ENCODE measurements at places on chromosomes 13 and 19. TPM values are rescaled to one million over a fixed set of nuclear protein-coding genes. Genes with fewer than 3 reads are reported as not detected.

GRCh38 chr19:29421196-29421545, 104.6 kb upstream of the VSTM2B start:
- H3K4me1 ChIP-seq, result no peaks in the 10 kb centered on the region
- H3K27me3 ChIP-seq, result peaks cover 3% of the 10 kb centered on the region
- H3K4me3 ChIP-seq, result no peak overlapping the region
- DNase-seq, result no peak
- H3K27ac ChIP-seq, result no peak overlapping the region

GRCh38 chr13:90760639-90761038, 586.8 kb upstream of the MIR17HG start:
- no peaks in the 10 kb centered on the region for H3K27me3 ChIP-seq
- no peaks in the 10 kb centered on the region for H3K36me3 ChIP-seq
- H3K4me1 ChIP-seq, result no peaks in the 10 kb centered on the region
- no peak overlapping the region for H3K4me3 ChIP-seq
- H3K27ac ChIP-seq, result no peak overlapping the region
- DNase-seq, result no peak

The TMEM221 gene
- total RNA-seq, result not detected

DNA sequence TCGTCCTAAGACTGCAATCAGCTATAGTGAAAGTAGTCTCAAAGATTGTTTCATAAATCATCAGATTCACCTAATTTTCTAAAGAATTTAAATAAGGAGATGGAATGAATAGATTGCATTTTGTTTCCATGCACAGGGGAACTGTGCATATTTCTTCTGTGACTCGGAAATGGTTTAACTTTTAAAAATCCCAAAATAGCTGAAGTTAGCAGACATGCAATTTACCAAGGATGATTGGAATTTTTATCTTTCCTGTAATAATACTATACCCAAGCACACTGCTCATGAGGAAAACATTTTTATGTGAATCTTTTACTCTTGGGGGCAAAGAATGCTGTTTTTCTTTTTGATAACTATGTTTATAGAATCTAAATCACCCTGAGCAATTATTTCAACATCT, 15.0 kb upstream of the LMO7 start:
- DNase-seq, result no peak
- no peaks in the 10 kb centered on the region for H3K27me3 ChIP-seq
- H3K4me3 ChIP-seq, result no peak overlapping the region
- no peaks in the 10 kb centered on the region for H3K4me1 ChIP-seq

GRCh38 chr13:99830931-99831330, 140.6 kb downstream of the ZIC5 start:
- DNase-seq, result no peak
- no peaks in the 10 kb centered on the region for H3K4me1 ChIP-seq
- H3K27ac ChIP-seq, result no peak overlapping the region
- H3K27me3 ChIP-seq, result no peaks in the 10 kb centered on the region
- no peak overlapping the region for H3K4me3 ChIP-seq

The NCAN gene
- not detected for total RNA-seq

GRCh38 chr13:49443357-49443703, 534 bp downstream of the CAB39L start:
- H3K4me1 ChIP-seq, result peaks cover 33% of the 10 kb centered on the region
- H3K4me3 ChIP-seq, result peak overlapping the region; percentile 77

The ADM5 gene
- 2.1 TPM for total RNA-seq

DNA sequence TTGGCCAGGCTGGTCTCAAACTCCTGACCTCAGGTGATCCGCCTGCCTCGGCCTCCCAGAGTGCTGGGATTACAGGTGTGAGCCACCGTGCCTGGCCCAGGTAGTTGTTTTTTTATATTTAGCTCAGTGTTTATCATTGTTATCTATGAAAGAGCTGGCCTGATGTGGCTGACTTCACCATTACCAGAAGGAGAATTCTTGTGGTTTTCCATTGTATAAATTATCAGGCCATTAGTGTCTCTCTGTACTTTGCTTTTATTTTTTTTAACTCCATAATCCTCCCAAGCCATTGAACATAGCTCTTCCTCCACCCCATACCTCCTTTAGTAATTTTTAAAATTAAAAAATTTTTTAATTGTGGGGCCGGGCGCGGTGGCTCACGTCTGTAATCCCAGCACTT, 24.2 kb downstream of the CERS4 start:
- no peaks in the 10 kb centered on the region for H3K36me3 ChIP-seq
- no peaks in the 10 kb centered on the region for H3K4me1 ChIP-seq
- DNase-seq, result no peak

DNA sequence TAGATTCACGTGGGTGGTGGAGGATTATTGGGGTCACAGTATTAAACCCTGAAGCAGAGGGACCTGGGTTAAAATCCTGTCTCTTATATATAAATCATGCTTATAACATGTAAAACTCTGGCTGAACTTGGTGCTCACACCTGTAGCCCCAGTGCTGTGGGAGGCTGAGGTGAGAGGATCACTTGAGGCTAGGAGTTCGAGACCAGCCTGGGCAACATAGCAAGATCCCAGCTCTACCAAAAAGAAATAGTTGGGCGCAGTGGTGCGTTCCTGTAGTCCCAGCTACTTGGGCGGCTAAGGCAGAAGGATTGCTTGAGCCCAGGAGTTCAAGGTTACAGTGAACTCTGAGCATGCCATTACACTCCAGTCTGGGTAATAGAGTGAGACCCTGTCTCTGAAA, 2.4 kb downstream of the ZNF805 start:
- peaks cover 42% of the 10 kb centered on the region for H3K36me3 ChIP-seq
- peaks cover 20% of the 10 kb centered on the region for H3K4me1 ChIP-seq
- H3K27ac ChIP-seq, result no peak overlapping the region
- no peak for DNase-seq
- no peaks in the 10 kb centered on the region for H3K27me3 ChIP-seq
- no peak overlapping the region for H3K4me3 ChIP-seq

DNA sequence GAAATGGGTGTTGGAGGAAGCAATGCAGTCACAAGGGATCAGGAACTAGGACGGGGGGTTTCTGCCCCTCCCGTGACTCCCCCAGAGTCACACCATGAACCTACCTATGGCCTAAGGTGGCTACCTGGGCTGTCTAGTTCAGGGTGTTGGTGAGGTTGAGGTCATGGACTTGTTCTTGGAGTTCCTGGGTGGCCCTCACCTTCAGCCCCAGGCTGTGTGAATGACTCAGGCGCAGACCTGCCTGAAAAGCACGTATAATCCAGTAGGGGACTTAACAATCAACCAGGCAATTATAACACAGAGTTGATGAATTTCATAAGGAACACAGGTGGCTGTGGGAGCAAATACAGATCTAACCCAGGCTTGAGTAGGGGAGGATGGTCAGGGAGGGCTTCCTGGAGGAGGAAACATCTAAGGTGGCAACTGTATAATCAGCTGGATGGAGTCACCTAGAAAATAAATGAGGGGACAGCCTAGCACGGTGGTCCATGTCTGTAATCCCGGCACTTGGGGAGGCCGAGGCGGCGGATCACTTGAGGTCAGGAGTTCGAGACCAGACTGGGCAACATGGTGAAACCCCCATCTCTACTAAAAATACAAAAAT, 25.6 kb upstream of the ADGRE1 start:
- no peak overlapping the region for H3K4me3 ChIP-seq
- no peak for DNase-seq

GRCh38 chr19:10333758-10334587, 644 bp upstream of the RAVER1 start:
- no peaks in the 10 kb centered on the region for H3K27me3 ChIP-seq
- peaks cover 19% of the 10 kb centered on the region for H3K36me3 ChIP-seq
- H3K27ac ChIP-seq, result peak overlapping the region; percentile 88
- no peak for DNase-seq
- H3K4me1 ChIP-seq, result peaks cover 29% of the 10 kb centered on the region

DNA sequence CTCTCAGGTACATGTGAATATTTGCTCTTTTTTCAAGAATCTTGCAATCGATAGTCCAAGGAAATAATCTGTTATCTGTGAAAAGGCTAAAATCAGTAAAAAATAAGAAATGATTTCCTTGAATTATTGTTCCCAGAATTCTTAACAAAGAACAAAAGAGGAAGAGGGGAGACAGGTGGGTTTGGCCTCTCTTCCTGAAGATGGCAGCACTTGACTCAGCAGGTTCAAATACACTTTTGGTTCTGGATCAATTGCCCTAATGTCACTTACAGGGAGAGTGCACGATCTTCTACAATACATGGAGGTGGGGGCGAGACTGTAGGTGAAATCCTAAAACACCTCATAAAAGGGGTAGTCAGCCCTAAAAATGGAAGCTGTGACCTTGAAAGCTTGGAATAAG, 358.7 kb downstream of the IRS2 start:
- no peaks in the 10 kb centered on the region for H3K36me3 ChIP-seq
- no peaks in the 10 kb centered on the region for H3K27me3 ChIP-seq
- no peak for DNase-seq

DNA sequence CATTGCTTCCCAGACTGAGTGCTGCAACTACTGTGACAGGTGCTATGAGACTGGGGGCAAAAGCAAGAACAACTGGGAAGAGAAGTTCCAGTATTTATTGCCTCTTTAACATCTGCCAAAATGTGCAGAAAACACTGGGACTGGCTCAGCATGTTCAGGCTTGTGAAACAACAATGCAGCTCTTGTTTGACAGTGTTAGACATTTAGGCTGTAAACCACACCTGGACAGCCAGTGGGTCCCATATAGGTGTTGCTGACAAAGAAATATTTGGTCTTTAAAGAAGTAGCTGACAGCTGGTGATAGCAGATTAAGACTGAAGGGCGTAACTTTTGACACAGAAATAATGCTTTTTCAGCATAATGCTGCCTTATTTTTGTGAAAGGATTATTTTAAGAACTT, 88.1 kb downstream of the STOML3 start:
- DNase-seq, result no peak
- no peak overlapping the region for H3K27ac ChIP-seq
- H3K4me3 ChIP-seq, result no peak overlapping the region
- H3K36me3 ChIP-seq, result no peaks in the 10 kb centered on the region

The CEACAM7 gene
- not detected for total RNA-seq

The LSM7 gene
- total RNA-seq, result 58.2 TPM

- H3K36me3 ChIP-seq, result no peaks in the 10 kb centered on the region
- H3K27me3 ChIP-seq, result no peaks in the 10 kb centered on the region
- H3K4me3 ChIP-seq, result no peak overlapping the region
- H3K27ac ChIP-seq, result no peak overlapping the region
- DNase-seq, result no peak
These were observed 290.1 kb downstream of the FOXO1 start for GRCh38 chr13:40376296-40376849.

DNA sequence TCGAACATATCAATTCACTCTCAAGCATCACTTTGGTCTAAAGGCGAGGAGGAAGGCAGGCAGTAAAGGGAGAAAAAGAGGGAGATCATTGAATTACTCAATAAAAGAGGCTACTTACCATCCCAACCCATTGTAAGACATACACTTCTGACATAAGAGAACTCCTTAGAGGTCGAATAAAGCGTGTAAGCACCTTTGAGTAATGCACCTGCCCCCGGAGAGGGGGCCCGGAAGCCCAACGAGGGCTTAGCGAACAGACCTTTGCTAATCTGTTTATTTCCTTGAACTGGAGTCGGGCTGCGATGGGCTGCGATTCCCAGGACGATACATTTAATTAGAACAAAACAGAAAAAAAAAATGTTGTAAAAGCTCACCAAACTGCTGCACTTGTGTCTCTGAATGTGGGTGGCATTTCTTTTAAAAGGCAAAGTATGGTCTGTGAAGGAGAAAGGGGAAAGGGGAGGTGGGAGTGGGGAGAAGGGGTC, 3.0 kb downstream of the ZC3H4 start:
- H3K27ac ChIP-seq, result peak overlapping the region; percentile 100
- peaks cover under 1% of the 10 kb centered on the region for H3K36me3 ChIP-seq
- DNase-seq, result no peak
- H3K27me3 ChIP-seq, result no peaks in the 10 kb centered on the region
- H3K4me1 ChIP-seq, result peaks cover 59% of the 10 kb centered on the region

DNA sequence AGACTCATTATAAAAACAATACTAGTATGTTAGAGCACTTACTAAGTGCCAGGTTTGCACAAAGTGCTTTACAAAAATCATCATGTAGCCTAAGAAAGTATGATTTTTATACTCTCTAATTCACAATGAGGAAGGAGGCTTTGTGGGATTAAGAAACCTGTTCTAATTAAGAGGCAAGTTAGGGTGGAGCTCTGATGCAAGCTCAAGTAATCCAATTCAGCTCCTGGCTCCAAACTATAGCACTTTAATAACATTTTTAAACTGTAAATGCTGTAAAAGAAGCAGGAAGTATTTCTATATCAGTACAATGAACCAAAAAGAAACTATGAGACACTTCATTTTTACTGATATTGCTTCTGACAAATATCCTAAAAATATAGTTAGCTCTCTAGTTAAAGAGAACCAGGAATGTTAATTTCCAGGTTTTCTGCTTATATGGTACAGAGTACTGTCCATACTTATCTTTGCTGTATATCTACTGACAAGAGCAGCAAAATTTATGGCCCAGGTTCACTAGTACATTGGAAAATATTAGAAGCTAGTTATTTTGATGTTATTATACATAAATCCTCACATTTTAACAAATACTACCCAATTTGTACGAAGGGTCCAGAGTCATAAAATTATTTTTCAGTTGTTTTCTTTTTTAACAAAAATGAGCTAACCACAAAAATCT, 482.0 kb downstream of the DIAPH3 start:
- H3K36me3 ChIP-seq, result no peaks in the 10 kb centered on the region
- H3K27me3 ChIP-seq, result no peaks in the 10 kb centered on the region
- DNase-seq, result no peak
- no peaks in the 10 kb centered on the region for H3K4me1 ChIP-seq
- H3K27ac ChIP-seq, result no peak overlapping the region

The PRTN3 gene
- not detected for total RNA-seq

- H3K36me3 ChIP-seq, result no peaks in the 10 kb centered on the region
- H3K27me3 ChIP-seq, result no peaks in the 10 kb centered on the region
- no peak for DNase-seq
- no peaks in the 10 kb centered on the region for H3K4me1 ChIP-seq
These were observed 46.8 kb downstream of the KLF12 start for GRCh38 chr13:74087357-74087756.

GRCh38 chr13:74131227-74131626, 3.0 kb downstream of the KLF12 start:
- no peaks in the 10 kb centered on the region for H3K36me3 ChIP-seq
- H3K4me3 ChIP-seq, result no peak overlapping the region
- H3K27ac ChIP-seq, result no peak overlapping the region
- H3K27me3 ChIP-seq, result peaks cover 3% of the 10 kb centered on the region
- peaks cover 22% of the 10 kb centered on the region for H3K4me1 ChIP-seq

DNA sequence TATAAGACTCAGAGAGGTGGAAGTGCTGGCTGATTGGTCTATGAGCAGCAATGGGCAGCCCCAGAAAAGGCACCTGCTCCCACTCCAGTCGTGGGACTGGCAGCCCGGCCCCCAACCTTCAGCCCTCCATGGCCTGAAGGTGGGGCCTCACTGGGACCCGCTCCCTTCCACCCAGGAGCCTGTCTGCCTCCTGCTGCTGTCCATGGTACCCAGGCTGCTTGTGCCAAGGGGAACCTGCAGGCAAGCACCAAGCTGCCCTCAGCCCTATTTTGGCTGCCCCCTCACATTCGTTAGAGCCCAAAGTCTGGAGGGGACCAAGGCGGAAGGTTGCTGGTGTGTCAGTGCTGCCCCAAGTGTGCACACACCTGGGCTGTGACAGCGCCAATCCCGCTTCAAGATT, 2304.9 kb downstream of the PCDH9 start:
- no peak overlapping the region for H3K4me3 ChIP-seq
- no peaks in the 10 kb centered on the region for H3K4me1 ChIP-seq
- no peak for DNase-seq

- peak; percentile 25 for DNase-seq
- peaks cover 8% of the 10 kb centered on the region for H3K4me1 ChIP-seq
- H3K36me3 ChIP-seq, result no peaks in the 10 kb centered on the region
- H3K27ac ChIP-seq, result no peak within 1 kb of the TSS
- no peaks in the 10 kb centered on the region for H3K27me3 ChIP-seq
- no peak within 1 kb of the TSS for H3K4me3 ChIP-seq
These were observed at the start of gene LGALS7B for GRCh38 chr19:38788478-38789243. LGALS7B (plus strand) TSS chr19:38789200; CDS start chr19:38789227, 27 bp downstream.

The PTH2 gene
- not detected for total RNA-seq

The TNNI3 gene
- 2.3 TPM for total RNA-seq

Measured in lower lobe of right lung (tissue), 2 donors.